Sigmoid colon (tissue), 7 donors: ENCODE measurements at places on chromosomes 1 and 21. TPM values are rescaled to one million over a fixed set of nuclear protein-coding genes. Genes with fewer than 3 reads are reported as not detected.

Gene LCE1C
- total RNA-seq: not detected

GRCh38 chr1:59971464-59971911 is 44.9 kb upstream of the CYP2J2 start:
- DNase-seq: peak; percentile 77

DNA sequence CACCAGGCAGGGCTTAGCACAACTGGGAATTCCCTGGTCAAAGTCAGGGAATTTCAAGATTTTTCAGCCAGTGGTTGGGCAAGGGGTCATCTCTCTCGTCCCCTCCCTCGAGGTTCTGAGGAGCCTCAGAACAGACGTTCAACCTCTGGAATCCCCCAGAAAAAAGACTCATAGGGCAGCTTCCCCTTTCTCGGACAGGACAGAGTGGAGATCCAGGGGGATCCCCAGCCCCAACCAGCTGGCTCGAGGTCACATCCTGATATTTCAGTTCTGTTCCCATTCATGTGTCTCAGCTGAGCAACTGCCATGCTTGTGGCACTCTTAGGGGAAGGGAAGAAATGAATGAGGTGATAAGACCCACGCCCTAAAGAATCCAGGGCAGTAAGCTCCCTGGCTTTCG is 4.9 kb upstream of the LAD1 start:
- no peak for DNase-seq

DNA sequence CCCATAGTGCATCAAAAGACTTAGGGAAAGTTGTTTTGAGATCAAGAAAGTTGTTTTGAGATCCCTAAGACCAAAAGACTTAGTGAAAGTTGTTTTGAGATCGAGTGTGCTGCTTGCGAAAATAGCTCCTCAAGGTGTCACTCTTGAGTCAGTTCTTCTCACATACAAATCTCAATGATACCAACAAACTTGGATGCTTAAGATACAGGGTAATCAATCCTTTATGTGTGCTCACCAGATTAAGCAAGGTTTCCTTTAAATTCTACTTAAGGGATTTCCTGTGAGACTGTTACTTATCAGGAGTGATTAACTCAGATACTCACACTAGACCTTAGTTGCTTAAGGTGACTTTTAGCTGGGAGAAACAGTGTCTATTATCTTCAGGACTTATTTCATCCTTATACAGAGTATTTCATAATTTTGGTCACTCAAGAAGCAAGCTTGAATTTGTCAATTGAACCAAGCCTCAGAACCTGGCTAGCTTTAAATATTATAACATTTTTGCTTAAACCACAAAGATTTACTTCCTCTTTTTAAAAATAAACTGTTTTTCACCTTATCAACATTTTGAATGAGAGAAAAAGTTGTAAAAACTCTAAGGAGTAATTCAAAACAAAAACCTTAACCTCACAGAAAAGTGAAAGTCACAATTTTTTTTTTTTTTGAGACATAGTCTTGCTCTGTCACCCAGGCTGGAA is 8.0 kb upstream of the RLF start:
- DNase-seq: no peak
